ENCODE measurements at places on chromosomes 3 and 15.

DNA sequence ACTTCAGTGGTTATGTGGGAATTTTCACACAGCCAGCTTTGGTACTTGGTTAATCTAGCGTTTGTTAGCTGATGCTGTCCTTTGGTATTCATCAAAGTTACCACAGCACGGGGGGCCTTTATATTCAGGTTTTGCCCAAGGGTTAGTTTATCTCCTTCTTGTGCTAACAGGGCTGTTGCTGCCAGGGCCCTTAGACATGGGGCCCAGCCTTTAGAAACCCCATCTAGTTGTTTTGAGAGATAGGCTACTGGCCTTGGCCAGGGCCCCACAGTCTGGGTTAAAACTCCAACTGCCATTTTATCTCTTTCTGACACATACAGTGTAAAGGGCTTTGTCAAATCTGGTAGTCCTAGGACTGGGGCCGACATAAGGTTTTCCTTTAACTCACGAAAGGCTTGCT, 7.5 kb upstream of the DNAAF4 start:
- DNase-seq: no peak

DNA sequence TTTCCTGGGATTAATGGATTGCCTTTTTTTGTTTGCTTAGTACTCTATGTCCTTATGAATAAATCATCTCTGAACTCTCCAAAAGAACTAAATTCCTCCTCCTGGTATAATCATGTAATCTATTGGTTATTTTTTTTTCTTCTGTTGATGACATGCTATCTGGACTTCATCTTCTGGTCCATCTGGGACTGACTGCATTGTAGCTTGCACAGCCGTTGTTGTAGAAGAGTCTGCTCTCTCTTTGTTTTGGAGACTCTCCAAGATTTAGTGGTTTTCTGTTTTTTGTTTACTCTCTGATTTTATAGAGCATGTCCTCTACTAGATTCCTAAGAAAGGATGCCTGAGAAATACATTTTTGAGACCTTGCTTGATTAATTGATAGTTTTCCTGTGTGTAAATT, 19.1 kb downstream of the IREB2 start:
- peak; percentile 69 for DNase-seq

DNA sequence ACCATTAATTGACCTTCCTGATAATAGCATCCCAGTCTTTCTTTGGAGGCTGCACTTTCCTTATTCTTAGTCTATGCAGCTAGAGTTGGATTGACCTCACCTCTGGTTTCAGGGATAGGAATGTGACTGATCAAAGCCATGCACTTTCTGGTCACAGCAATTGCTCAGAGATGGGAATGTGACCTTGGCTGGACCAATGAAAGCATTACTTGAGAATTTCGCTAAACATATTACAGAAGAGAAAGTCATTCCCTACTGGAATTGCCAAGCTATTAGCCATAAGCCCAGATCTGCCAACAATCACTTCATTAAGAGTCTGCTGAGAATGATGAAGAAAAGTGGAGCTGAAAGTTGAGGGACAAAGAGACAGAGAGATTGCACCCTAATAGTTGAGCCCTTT, 32.7 kb downstream of the RTP1 start:
- no peak for DNase-seq

GRCh38 chr3:46383951-46384330, 13.2 kb downstream of the CCR5 start:
- DNase-seq: no peak

DNA sequence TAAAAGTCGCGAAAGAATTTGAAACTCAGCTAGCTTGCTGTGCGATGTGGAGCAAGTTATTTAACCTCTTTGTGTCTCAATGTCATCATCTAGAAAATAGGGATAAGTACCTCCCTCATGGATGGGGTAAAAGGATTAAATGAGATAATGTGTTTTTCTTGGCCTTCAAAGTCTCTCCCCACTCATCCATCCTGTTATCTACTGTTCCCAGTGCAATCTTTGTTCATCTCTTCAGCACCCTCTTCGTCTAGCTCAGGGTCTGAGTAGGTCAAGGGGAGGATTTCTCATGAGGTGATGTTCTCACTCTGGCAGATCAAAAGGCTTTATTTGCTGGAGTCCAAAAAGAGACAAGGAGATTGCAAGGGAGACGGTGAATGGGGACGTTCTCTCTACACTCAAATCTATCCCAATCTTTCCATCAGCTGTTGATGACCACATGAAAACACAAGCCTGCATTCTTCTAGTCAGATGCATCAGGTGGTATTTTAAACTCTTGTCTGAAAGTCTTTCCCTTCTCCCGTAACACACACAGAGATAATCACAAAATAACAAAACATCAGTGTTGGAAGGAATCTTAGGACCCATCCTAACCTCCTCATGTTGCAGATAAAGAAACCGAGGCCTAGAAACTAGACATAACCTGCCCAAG, 1.3 kb downstream of the MESD start:
- no peak for DNase-seq

GRCh38 chr3:97841304-97841703, 19.5 kb downstream of the CRYBG3 start:
- DNase-seq: no peak

DNA sequence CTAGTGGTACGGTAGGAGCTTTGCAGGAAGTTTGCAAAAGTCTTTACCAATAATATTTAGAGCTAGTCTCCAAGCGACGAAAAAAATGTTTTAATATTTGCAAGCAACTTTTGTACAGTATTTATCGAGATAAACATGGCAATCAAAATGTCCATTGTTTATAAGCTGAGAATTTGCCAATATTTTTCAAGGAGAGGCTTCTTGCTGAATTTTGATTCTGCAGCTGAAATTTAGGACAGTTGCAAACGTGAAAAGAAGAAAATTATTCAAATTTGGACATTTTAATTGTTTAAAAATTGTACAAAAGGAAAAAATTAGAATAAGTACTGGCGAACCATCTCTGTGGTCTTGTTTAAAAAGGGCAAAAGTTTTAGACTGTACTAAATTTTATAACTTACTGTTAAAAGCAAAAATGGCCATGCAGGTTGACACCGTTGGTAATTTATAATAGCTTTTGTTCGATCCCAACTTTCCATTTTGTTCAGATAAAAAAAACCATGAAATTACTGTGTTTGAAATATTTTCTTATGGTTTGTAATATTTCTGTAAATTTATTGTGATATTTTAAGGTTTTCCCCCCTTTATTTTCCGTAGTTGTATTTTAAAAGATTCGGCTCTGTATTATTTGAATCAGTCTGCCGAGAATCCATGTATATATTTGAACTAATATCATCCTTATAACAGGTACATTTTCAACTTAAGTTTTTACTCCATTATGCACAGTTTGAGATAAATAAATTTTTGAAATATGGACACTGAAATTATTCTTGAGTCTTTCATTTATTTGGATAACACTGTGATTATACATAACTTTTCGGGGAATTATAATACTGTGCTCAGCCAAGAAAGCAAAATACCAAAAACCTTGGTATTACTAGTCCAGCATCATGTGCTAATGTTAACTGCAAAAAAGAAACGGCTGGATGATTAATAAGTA, 2.2 kb downstream of the SOX2 start:
- DNase-seq: peak; percentile 31

DNA sequence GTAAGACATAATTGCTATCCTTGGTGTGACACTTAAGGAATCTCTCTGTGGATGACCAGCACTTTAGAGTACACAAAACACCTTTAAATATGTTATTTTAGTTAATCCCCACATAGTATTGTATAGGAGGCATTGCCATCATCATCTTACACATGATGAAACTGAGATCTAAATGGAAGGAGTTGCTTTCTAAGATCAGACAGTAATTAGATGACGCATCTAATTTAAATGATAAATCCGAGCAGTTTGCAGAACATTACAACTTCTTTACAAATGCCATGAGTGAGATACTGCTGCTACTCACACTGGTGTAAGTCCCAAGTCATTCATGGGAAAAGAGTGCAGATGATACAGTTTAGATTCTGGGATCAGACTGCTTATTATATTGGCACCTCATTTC, 431.9 kb downstream of the MFSD1 start:
- DNase-seq: no peak

DNA sequence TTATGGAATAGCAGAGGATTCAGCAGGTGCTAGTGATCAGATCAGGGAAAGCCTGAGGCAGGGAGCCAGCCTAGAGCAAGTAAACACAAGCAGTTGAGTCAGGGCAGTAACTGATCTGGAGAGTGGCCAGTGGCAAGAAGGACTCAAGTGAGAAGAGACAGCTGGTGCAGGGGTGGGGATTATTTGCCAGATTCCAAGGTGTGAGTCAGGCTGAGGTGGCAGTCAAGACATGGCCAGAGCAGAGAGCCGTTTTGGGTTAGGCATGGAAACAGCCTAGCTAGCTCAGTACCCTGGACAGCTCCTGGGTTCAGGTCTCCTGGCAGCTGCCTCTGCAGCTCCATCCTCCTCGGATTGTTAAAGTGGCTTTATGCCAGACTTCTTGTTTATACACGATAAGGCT, 281.9 kb upstream of the ONECUT1 start:
- peak; percentile 85 for DNase-seq

DNA sequence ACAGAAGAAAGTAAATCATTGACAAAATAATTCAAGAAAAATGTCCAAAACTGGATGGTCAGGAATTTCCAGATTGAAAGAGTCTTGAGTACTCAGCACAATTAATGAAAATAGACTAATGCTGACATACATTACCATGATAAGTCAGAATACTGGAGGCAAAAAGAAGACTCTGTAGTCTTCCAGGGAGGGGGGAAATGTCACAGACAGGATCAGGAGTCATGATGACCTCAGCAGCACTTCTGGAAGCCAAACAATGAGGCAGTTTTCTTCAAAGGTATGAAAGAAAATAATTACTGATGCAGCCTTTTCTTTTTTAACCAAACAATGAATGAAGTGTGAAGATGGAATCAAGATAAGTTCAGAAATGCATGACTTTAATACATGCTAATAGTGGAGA, 30.1 kb upstream of the SLC22A13 start:
- DNase-seq: no peak

GRCh38 chr3:27302891-27303290, 66.3 kb downstream of the NEK10 start:
- DNase-seq: no peak

GRCh38 chr15:35657679-35658311, 111.8 kb upstream of the DPH6 start:
- DNase-seq: peak; percentile 60

DNA sequence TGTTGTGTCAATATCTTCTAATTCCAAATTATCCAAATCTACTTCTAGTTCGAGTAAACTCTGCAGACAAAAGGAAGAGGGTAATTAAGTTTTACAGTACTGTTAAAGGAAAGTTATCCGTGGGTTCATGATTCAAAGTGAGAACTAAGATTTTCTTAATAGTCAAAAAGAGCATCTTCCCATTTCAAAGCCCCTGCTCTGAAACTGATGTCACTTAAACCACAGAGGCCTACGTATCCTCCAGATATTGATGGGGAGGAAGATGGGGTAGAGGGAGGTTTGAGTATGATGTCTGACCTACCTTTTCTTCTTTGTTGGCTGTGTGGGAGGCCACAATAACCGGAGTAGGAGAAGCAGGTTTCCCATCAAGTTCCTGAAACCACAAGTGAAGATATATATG, 14.1 kb downstream of the MRPS22 start:
- no peak for DNase-seq

- DNase-seq: no peak
These were observed 7.2 kb downstream of the PBRM1 start for GRCh38 chr3:52678265-52679198.

GRCh38 chr3:168168743-168169142, 73.0 kb upstream of the GOLIM4 start:
- DNase-seq: no peak

DNA sequence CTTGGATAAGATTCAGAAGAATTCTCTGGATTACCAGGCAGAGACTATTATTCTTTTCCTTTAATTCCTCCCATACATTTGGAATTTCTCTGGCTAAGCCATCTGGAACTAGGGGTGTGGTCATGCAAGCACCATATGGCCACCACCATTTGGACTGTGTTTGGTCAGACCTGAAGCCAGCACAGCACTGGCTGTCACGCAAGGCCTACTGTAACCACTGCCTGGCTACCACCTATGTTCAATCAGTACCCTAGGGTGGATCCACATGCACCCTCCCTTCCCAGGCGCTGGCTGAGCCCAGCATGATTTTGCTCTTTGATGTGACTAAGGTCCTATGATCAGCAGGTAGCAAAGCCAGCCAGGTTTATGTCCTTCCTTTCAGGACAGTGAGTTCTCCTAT, 287.8 kb upstream of the GOLIM4 start:
- DNase-seq: no peak

GRCh38 chr3:132283440-132283839, 33.8 kb upstream of the ACP3 start:
- peak; percentile 7 for DNase-seq

- peak; percentile 59 for DNase-seq
These were observed 179.4 kb downstream of the OPA1 start for GRCh38 chr3:193772422-193772763.

DNA sequence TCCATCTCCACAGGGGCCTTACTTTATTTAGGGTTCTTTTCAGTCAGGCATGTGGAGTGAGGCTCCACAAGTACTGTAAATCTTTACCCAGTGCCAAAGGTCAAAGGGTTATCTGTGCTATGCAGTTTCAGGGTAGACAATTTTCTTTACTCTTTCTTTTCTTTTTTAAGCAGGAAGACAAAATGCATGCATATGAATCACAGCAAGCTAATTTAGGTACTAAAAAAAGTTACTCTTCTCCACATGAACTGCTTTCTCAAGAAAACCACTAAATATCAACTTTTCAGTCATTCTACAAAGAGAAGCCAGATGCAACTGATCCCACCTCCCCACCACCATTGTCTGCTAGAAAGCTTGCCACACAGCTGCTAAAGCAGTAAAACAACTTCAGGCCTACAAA, 73.3 kb upstream of the PYGO1 start:
- peak; percentile 37 for DNase-seq

DNA sequence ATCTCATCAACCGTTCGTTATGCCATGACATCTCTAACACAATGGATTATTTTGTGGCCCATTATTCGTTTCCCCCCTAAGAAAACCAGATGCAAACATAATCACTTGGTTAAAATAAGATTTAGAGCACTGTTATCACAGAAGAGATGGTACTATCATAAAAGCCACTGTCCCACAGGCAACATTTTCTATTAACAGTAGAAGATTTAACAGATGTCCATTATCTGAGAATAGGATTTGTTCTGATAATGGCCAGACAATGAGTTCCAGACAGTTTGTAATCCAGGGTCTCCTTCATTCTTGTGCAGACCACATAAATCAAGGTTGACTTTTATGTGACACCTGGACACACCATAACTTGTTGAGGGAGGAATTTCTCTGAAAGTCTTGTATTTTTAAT, 153.1 kb downstream of the CLSTN2 start:
- no peak for DNase-seq

- DNase-seq: no peak
These were observed 7.8 kb upstream of the UBP1 start for GRCh38 chr3:33447958-33448357.

- DNase-seq: no peak
These were observed 7.3 kb downstream of the TBC1D2B start for GRCh38 chr15:78070049-78070700.
